ENCODE measurements at places on chromosomes 2 and 18.

DNA sequence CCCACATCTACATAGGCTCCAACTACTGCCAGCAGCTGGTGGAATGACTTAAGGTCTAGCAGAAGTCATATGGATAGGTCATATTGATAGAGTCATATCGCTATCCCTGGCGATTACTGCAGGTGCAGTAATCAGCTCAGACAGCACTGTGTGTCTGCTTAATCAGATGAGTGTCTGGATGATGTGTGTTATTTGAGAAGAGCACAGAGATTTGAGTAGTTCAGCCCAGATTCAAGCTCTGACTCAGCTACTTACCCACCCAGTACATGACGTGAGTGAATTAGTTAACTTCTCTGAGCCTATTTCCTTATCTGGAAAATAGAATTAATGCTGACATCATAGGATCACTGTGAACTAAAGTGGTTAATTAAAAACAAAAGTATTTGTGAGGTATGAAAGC is 78.9 kb downstream of the EHD3 start:
- no peak for DNase-seq

- no peak for DNase-seq
These were observed 87.3 kb downstream of the MALT1 start for GRCh38 chr18:58758606-58759005.

GRCh38 chr18:14912967-14913366 is 165.0 kb downstream of the ANKRD30B start:
- no peak for DNase-seq

GRCh38 chr2:219218217-219218731 is 484 bp downstream of the ABCB6 start:
- no peak for DNase-seq

All from stimulated activated CD4-positive, alpha-beta T cell treated with anti-CD3 and anti-CD28 coated beads, Interleukin-1b, Interleukin-23, amount 100 ng/mL, for 1 hour (primary cell).